Pancreas (tissue), 10 donors: ENCODE measurements at places on chromosomes 3 and 15. TPM values are rescaled to one million over a fixed set of nuclear protein-coding genes. Genes with fewer than 3 reads are reported as not detected.

SLC2A2 gene
- total RNA-seq: 4.3 TPM

HAPLN3 gene
- total RNA-seq: 0.67 TPM

ANKRD34C gene
- total RNA-seq: not detected

SLC26A6 gene
- total RNA-seq: 7.6 TPM

NEO1 gene
- 22.1 TPM for total RNA-seq

SCN11A gene
- total RNA-seq: 0.03 TPM

DNA sequence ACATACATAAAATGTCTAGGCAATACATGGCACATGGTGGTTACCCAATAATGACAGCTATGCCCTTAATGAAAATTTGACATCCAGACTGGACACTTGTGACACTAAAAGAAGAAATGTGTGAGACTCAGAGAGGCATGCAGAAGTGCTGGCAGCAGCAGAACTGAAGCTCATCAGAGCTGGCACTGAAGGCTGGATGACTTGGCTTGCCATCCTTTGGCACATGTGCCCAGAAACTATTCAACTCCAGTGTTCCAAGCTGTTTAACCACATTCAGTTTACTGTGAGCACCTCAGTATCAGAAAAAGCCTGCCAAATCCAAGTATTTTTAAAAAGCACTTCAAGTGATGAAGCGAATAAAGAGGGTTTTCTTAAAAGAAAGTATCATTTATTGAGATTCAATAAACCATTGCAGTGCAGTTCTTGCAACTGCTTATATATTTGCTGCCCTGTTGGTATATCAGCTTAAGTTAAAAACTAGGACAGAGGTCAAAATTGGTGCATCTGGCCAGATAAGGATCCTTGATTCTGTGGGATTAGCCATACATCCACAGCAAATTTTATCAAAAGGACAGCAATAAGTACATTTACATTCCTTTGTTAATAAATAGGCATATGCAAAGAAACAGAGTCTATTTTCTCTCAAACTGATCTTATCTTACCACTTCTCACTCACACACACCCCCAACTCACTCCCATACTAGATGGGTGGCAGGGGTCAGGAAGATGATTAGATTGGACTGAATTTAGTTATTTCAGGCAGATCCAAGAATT, 15.8 kb downstream of the IGSF11 start:
- H3K4me3 ChIP-seq: no peak overlapping the region
- no peak overlapping the region for H3K27ac ChIP-seq
- H3K4me1 ChIP-seq: no peaks in the 10 kb centered on the region
- no peaks in the 10 kb centered on the region for H3K27me3 ChIP-seq

TM6SF1 gene
- total RNA-seq: 1.2 TPM

NUP210 gene
- total RNA-seq: 8.7 TPM

GRCh38 chr3:72204452-72204851, 419.5 kb upstream of the PROK2 start:
- no peak for DNase-seq
- no peaks in the 10 kb centered on the region for H3K4me1 ChIP-seq
- H3K27me3 ChIP-seq: no peaks in the 10 kb centered on the region
- no peak overlapping the region for H3K27ac ChIP-seq
- no peak overlapping the region for H3K4me3 ChIP-seq

- H3K27ac ChIP-seq: no peak overlapping the region
- no peaks in the 10 kb centered on the region for H3K27me3 ChIP-seq
- H3K4me1 ChIP-seq: no peaks in the 10 kb centered on the region
- H3K36me3 ChIP-seq: no peaks in the 10 kb centered on the region
- no peak for DNase-seq
Observed at GRCh38 chr3:139732729-139733128, 55.0 kb upstream of the NMNAT3 start.

DNA sequence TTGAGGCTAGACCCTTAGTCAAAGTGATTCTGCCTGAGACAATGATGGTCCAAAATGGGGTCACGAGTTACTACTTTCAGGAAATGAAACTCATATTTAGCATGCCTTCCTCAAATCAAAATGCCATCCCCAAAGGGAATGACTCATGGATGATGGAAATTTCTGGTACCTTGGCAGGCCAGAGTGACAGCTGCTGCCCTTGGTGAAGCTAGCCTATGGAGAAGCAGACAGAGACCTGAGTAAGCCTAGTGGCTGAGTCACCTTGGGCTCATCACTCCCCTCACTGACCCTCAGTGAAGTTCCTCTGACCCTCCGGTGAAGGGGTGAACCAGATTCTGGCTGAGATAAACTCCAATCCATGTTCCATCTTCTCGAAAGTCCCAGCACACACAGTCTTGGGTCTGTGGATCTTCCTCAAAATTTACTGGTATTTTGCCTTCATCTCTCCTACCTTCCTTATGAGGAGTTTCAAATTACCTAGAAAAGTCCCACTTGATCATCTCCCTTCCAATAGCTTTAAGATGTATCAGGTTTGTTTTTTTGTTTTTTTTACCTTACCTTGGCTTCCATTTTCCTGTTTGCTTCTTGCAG, 54.5 kb upstream of the ABHD17C start:
- no peak overlapping the region for H3K27ac ChIP-seq
- H3K27me3 ChIP-seq: no peaks in the 10 kb centered on the region
- no peak overlapping the region for H3K4me3 ChIP-seq
- no peaks in the 10 kb centered on the region for H3K36me3 ChIP-seq
- no peaks in the 10 kb centered on the region for H3K4me1 ChIP-seq
- DNase-seq: no peak

DNA sequence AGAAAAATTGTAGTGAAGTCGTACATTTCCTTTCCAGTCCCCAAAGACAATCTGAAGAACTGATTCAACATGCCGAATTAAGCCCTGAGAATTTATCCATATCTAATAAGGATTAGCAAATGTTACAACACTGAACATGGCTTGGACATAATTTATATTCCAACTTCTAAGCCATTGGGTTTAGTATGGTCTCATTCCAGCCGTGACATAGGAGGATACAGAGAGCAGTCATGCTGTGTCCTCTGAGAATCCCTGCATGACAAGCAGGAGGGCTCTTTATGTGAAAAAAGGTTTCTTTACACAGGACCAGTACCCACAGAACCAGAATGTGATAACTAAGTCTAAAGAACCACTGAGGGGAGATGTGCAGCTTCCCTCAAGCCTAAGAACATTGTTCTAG, 231.9 kb upstream of the WNT5A start:
- no peak overlapping the region for H3K4me3 ChIP-seq
- H3K27ac ChIP-seq: no peak overlapping the region
- H3K27me3 ChIP-seq: no peaks in the 10 kb centered on the region
- peaks cover 4% of the 10 kb centered on the region for H3K4me1 ChIP-seq
- DNase-seq: no peak

DNA sequence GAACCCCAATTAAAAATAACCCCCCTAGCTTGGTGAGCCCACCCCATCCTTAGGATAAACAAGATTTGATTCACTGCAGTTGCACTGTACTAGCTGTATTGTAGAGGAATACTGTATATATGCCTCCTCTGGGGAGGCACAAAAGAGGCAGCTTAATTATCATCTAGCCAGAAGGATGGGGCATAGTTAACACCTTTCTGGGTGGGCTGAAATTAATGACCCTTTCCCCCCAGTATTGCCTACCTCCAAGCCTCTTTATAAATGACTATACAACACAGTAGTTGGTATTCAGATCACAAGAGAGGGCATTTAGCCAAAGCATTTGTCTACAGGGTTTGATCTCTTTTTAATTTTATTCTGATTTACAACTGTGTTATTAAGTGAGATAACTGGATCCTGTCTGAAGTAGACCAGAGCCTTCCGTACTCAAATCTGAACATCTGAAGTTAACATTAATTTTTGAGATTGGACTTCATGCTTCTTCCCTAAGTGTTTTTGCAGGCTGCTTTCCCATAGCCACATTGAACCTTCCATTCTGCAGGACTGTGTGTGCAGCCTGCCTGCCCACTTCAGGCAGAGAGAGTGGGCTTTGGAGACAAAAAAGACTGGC, 807.0 kb upstream of the ARRDC4 start:
- H3K27me3 ChIP-seq: no peaks in the 10 kb centered on the region
- no peaks in the 10 kb centered on the region for H3K36me3 ChIP-seq
- no peak overlapping the region for H3K27ac ChIP-seq
- no peak overlapping the region for H3K4me3 ChIP-seq
- no peaks in the 10 kb centered on the region for H3K4me1 ChIP-seq

DNA sequence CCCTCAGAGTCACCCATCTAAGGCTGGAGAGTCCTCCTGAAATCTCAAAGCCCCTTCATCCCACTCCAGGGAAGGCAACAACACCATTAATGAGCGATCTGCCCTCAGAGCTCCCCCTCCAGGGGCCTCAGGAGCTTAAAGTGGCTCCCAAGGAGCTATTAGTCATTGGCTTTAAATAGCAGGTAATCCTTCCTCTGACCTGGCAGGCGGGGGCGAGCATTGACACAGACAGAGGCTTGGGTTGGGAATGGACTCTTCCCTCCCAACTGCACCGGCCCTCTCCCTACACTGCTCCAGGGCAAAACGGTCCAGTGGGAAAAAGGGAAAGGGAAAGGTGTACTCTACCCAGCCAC, 1.4 kb downstream of the MFGE8 start:
- H3K27ac ChIP-seq: no peak overlapping the region
- H3K36me3 ChIP-seq: no peaks in the 10 kb centered on the region
- no peak for DNase-seq
- H3K4me1 ChIP-seq: no peaks in the 10 kb centered on the region
- no peaks in the 10 kb centered on the region for H3K27me3 ChIP-seq
- H3K4me3 ChIP-seq: no peak overlapping the region

CTXN2 gene
- total RNA-seq: not detected

DNA sequence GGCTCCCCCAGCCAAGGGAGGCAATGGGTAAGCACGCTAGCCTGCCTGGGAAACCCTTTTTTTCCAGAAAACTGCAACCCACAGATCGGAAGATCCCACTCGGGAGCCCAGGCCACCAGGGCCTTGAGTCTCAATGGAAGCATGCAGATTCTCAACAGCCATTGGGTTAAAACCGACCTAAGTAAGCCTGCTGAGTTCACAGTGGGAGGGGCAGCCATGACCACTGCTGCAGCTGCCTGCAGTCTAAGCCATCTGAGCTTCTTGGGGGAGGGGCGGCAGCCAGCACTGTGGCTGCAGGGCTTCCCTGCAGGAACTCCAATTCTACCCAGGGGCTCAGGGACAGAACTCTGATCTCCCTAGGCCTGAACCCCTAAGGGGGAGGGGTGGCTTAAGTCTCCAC, 82.0 kb downstream of the DPPA2 start:
- H3K27ac ChIP-seq: no peak overlapping the region
- H3K27me3 ChIP-seq: no peaks in the 10 kb centered on the region
- H3K4me1 ChIP-seq: no peaks in the 10 kb centered on the region
- H3K36me3 ChIP-seq: no peaks in the 10 kb centered on the region

DNA sequence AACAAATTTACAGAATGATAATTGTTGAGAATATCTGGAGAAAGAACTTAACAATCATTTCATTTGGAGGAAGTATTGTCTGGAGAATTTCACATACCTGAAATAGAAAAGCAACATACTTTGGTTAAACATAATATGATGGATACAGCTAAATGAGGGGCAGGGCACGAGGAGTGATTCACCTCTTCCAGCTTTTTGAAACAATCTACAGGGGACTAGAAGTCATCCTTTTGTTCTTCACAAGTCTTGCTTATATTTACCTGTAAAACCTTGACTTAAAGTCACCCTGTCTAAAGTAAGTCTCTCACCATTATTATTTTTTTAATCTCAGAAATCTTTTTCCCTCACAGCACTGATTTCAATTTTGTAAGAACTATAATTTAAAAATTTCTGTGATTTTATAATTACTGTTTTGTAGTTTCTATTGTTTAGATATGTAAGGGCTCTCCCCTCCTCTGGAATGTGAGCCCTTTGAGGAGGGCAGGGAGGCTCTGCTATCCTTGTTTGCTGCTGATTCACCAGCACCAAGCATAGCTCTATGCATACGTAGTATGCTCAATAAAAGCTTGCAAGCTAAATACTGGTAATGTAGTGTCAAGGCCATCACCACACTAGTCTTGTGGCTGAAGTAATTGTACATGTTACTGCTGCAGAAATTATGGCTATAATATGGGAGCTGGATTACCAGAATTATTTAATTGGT, 193.9 kb upstream of the THRB start:
- H3K4me1 ChIP-seq: no peaks in the 10 kb centered on the region
- no peak overlapping the region for H3K4me3 ChIP-seq
- no peaks in the 10 kb centered on the region for H3K36me3 ChIP-seq
- H3K27me3 ChIP-seq: no peaks in the 10 kb centered on the region
- H3K27ac ChIP-seq: no peak overlapping the region

DNA sequence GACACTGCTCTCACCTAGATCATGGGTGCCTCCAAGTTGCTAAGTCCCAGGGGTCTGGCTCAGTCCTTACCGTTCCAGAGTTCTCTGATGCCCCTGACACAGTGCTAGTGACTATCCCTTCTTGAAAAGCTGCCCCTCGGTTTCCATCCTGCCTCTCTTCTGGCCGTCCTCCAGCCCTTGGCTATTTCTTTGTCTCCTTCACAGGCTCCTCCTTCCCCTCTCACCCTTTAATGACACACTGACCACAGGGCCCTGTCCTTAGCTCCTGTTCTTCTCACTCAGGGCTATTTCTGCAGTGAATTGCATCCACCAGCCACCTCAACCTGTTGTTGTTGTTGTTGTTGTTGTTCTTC, 31.1 kb downstream of the SLC28A1 start:
- H3K27ac ChIP-seq: peak overlapping the region; percentile 95
- peaks cover 8% of the 10 kb centered on the region for H3K4me1 ChIP-seq
- no peaks in the 10 kb centered on the region for H3K27me3 ChIP-seq
- no peaks in the 10 kb centered on the region for H3K36me3 ChIP-seq
- no peak for DNase-seq
- no peak overlapping the region for H3K4me3 ChIP-seq

GRCh38 chr3:126948980-126949535, 33.9 kb upstream of the PLXNA1 start:
- no peaks in the 10 kb centered on the region for H3K36me3 ChIP-seq
- DNase-seq: no peak
- H3K27me3 ChIP-seq: no peaks in the 10 kb centered on the region
- no peak overlapping the region for H3K4me3 ChIP-seq

DNA sequence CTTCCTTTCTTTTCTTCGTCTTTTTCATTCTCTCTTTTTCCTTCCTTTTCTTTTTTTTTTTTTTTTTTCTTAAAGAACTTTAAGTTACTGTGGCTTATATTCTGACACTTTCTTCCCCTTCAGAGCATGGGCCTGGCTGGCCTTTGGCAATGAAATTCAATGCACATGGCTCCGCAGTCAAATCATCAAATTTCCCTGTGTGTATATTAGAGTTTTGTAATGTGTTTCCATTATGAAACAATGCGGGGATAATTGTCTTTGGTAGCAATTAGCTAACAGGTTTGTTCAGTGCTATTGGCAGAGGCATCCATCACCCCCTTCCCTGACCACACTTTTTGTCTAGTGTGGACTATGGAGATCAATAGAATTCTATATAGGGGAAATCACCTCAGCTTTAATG, 80.5 kb downstream of the CDIN1 start:
- no peaks in the 10 kb centered on the region for H3K36me3 ChIP-seq
- no peak for DNase-seq
- no peaks in the 10 kb centered on the region for H3K4me1 ChIP-seq
- H3K27ac ChIP-seq: no peak overlapping the region
